Right renal pelvis (tissue), 4 donors: ENCODE measurements at places on chromosomes 4 and X.

- no peak for DNase-seq
Measured at GRCh38 chr4:19888587-19888986, 363.1 kb upstream of the SLIT2 start.

- DNase-seq, result no peak
Measured at GRCh38 chrX:124362072-124362471, 15.7 kb downstream of the SH2D1A start.

DNA sequence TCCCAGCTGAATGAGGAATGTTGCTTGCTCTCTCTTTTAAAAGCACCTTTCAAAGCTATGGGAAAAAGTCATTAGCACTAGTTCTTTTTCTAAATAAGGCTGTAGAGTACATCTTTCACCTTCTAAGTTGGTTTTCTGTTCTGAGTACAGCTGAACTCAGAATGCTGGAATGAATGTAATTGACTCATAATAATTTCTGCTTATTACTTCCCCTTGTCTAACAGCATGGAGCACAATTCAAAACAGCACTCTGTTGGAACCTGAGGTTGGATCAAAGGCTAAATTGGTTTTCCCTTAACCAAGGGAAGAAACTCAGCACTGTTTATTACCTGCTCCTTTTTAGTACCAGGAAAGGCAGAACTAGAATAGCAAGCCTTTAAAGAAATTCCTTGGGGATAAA, 33.5 kb upstream of the CYP2U1 start:
- no peak for DNase-seq

DNA sequence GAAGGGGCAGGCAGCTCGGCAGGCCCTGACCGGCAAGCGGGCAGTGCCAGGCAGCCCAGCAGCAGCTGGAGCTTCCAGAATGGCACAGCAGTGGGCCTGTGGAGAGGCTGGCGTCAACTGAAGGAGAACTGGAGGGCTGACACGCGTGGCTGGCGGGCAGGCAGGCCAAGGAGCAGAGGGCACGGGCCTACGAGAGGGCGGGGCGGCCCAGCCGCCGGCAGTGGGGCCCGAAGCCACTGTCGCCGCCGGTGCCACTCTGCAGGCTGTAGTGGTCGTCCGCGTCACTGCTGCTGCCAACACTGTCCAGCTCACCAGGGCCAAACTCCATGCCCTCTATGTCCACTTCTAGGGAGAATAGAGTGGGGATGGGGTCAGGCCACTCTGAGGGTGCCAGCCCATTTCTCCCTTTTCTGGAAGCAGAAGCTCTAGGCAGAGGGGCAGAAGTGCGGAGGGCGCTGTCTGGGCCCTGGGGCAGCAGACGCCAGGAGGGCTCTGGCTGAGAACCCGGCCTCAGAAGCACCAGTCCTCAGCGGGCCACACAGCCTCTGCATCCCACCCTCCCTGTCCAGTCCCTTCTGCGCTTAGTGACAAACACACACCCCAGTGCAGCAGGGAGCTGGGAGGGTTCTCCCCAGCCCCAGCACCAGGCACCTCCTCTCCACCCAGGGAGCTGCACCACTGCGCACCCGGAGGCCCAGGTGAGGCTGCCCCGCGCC, 8.6 kb upstream of the HAUS3 start:
- DNase-seq, result no peak

DNA sequence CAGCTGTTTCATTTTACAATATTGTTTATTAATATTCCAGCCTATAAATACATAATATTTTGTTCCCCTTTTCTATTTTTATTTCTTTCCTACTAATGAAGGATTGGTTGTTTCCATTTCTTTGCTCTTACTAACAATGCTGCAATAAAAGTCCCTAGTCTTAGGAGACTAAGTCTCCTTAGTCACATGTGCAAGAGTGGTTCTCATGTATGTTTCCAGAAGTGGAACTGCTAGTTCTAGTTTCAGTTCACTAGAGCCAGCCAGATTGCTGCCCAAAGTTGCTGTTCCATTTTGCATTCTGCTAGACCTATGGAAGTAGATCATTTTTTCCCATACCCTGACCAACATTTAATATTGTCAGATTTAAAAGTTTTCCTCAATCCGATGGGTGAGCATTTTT, 44.3 kb downstream of the CNGA1 start:
- no peak for DNase-seq

DNA sequence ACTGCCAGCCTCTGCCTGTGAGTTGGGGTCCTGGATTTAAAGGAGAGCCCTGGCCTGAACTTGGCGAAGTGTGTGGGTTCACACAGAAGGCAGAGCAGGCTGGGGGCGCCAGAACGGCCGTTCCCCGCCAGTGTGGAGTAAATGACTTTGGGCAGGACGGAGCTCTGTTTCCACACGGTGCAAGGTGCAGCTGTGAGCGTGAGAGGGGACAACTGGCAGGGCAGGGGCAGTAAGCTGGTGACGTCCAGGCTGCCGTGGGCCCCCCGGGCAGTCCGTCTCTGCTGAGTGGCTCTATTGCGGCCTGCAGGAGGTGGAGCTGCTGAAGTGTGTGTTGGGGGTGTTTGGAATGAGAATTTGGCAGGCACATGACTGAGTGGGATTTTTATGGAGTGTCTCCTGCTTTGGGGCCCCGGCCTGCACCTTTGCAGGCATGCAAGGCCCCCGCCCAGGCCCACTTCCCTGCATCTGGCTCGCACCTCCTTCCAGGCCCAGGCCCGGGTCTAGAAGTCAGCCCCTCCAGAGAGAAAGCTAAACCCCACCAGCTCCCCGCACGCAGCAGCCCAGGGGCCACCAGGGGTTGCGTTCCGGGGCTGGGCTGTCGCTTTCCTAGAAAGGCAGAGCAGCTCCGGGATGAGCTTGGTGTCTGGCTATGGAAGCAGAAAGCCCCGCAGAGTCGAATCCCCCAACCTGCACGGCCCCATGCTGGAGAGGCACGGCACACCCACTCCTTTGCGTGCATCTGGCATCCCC, 62.2 kb upstream of the GRPEL1 start:
- no peak for DNase-seq

GRCh38 chr4:21013501-21013900, 313.2 kb downstream of the PACRGL start:
- DNase-seq, result no peak

DNA sequence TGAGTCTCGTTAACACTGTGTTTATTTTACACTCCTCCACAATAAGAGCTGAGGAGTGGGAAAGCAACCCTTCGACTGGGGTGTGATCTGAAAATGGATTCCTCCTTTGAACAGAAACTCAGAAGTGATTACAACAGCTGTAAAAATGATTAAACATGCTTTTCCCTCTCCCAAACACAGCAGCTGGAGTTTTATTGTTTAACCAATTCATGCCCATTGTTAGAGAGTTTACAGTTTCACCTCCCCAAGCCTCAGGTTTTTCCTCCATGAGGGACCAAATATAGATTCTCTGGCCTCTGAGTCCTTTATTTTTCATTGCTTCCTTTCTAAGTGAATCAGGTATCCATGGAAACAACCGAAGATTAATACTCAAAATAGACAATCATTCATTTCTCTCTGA, 263.0 kb upstream of the TAPT1 start:
- DNase-seq, result peak; percentile 10

DNA sequence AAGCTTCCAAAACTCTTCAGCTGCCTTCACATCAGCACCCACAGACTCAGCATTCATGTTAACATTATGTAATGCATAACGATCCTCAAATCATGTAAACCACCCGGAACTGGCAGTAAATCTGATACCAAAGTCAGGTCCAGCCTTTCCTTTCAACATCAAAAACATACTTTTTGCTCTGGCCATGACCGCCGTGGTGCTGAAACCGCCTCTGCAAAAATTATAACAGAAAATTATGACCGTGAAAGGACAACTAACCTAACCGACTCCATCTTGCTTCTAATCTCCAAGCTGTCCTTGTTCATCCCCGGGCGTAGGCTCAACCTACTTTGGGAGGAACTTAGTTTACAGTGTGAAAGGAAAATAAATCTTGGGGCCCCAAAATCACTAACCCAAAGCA, 51.6 kb downstream of the TRMT44 start:
- no peak for DNase-seq

DNA sequence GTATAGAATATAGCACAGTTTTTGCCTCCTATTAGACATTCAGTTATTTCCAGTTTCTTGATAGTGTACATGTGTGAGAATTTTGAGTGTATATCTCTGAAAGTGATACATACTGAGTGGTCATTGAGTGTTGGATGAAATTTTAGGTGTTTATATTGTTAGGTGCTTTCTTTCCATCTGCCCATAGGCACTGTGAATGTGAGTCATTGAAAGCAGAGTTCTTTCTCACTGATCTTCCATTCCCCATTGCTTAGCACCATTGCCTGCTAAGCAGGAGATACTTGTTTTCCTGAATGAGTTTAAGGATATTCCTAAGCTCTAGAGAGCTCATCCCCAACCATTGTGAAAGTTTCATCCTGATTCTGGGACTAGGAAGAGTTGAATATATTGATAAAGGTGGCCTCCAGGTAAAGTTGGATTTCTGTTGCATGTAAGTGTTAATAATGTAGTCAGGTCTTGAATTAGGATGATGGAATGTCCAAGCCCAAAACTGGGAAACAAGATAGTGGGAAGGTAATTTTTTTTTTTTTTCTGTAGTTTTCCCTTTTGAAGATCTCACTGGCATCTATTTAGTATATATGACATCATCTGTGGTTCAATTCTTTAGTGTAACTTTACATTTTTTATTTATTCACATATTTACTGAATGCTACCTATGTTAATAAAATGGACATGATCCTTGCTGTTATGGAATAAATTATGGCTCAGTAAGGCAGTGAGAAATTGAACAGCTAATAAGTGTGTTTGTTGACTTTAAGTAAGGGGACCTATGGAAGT, 22.1 kb downstream of the UBE2K start:
- DNase-seq, result no peak

DNA sequence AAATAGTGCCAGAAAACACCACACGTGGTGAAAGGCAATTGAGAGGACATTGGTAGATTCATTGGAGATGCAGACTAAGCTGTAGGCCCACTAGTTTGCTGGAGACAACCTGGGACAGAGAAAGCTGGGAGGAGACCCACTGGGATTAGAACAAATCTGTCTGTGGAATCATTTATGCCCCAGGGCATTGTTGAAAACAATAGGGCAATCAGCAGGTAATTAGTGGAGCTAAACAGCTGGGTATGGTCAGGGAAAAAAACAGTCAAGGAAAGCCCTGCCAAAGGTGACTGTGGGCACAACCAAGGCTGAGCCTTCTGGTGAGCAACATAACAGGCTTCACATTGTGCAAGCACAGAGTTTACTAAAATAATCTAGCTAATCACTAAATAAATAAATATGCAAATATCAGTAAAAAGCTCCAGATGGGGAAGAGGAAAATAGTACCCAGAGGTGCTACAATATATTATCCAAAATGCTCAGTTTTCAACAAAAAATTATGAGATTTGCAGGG, 9.0 kb downstream of the TCEAL3 start:
- DNase-seq, result no peak

- DNase-seq, result no peak
Measured at GRCh38 chr4:124945422-124945821, 232.9 kb upstream of the ANKRD50 start.

DNA sequence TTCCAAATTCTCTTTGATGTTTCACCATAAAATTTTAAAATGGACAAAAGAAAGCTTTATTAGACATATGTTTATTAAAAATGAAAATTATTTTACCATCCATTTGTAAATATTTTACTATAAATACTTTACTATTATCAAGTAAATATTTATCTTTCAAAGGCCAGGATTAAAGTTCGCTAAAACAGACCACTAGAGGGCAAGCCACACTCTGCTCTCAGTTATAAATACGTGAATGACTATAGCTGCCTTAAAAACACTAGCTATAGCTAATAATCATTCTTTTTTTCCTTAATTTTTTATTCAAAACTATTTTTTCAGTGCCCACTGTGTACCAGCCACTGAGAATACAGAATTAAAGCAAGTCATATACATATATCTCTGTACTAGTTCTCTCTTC, 38.6 kb downstream of the UNC5C start:
- DNase-seq, result no peak

GRCh38 chr4:76386566-76387305, 34.2 kb downstream of the CCDC158 start:
- no peak for DNase-seq

DNA sequence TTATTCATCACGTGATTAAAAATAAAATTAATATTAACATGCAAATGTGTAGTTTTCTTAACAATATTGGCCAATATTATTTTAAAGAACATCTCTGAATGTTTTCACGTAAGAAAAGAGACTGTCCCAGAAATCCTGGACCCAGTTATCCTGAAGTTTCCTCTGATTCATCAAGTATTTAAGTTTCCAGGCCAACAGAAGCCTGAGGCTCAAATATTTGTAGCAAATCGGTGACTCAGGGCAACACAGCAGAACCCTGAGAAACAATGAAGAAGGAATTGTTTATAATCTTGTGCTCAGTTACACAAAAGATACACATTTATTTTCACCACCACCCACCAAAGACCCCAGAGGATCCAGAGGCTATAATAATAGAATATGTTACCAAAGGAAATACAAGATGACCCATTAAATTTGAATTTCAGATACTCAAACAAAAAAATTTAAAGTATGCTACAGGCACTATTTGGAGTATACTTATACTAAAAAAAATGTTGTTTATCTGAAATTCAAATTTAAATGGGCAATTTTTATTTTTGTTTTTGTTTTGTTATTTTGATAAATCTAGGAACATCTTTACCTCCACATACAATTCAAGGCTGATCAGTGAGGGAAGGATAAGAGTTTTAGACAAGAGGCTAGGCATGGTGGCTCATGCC, 33.9 kb upstream of the SLC7A11 start:
- no peak for DNase-seq

- DNase-seq, result peak; percentile 22
Measured at GRCh38 chr4:69984030-69984443, 11.7 kb upstream of the STATH start.

GRCh38 chr4:146063143-146063542, 112.4 kb upstream of the LSM6 start:
- no peak for DNase-seq

DNA sequence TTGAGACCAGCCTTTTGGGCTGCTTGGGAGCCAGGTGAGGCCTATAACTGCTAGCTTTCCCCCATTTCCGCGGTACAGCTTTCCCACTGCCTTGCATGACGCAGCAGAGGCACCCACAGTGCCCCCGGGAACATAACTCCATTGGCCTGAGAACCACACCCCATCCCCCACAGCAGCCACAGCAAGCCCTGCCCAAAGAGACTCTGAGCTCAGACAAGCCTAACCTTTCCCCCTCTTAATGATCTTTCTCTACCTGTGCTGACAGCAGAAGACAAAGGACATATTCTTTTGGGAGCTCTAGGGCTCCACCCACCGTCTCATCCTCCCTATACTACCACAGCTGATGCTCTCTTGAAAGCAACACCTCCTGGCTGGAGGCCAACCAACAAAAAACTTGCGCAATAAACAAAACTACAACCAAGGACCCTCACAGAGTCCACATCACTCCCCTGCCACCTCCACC, 114.8 kb downstream of the FANCB start:
- no peak for DNase-seq

DNA sequence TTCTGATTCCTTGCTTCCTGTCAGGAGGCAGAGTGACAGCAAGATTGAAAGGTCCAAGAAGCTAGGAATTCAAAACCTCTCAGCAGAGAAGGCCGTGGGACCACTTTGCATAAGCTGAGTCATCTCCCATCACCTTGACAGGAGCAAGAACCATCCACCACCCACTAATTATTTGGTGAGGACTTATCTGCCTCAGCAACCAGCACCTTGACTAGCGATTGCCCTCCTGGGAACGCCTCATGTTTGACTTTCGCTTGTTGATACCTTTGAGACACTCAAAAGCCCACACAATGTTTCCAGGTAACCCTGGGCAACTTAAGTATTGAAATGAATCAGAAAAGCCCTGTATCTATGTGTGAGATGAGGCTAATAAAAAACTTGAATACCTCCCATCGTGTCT, 233.5 kb upstream of the GYPA start:
- no peak for DNase-seq
